ENCODE measurements at places on chromosomes 7 and 10. TPM values are rescaled to one million over a fixed set of nuclear protein-coding genes. Genes with fewer than 3 reads are reported as not detected.

The OR6B1 gene
- not detected for total RNA-seq

DNA sequence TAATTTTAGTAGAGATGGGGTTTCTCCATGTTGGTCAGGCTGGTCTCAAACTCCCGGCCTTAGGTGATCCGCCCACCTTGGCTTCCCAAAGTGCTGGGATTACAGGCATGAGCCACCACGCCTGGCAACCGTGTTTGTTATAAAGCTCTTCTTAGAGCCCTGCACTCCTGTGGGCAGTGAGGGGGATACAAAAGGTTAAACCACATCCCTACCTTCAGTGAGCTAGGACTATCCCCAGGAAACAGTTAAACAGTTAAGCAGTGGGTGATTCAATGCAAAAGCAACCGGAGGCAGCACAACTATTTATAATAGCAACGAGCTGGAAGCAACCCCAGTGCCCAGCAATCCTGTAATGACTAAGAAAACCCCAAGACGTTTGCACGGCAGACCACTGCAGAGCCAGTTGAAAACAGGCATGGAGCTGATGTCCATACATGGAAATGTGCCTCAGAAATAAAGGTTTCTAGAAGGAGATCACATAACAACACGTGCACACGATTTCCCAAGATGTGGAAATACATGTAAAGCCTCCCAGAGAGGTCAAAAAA lies 107.2 kb upstream of the LYZL2 start:
- H3K36me3 ChIP-seq = no peaks in the 10 kb centered on the region
- no peaks in the 10 kb centered on the region for H3K27me3 ChIP-seq
- no peaks in the 10 kb centered on the region for H3K4me1 ChIP-seq
- H3K4me3 ChIP-seq = no peak overlapping the region

DNA sequence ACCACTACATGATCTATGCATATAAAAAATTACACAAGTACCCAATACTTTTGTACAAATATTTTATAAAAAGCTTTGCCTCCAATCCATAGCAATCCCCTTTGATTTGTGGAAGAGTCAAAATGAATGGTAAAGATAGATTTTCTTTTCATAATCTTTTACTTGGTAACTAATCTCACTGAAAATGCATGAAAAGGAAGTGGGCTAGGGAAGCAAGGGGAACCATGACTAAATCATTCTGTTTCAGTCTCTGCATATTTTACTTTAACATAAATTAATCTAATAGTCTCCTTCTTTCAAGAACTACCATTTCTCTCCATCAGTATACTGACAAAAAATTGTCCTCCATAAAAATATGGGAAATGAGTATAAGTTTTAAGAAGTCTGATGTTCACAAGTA lies 96.9 kb downstream of the TES start:
- H3K27ac ChIP-seq = no peak overlapping the region
- DNase-seq = no peak
- H3K4me1 ChIP-seq = no peaks in the 10 kb centered on the region
- H3K36me3 ChIP-seq = no peaks in the 10 kb centered on the region
- H3K27me3 ChIP-seq = no peaks in the 10 kb centered on the region

- no peak overlapping the region for H3K27ac ChIP-seq
- no peaks in the 10 kb centered on the region for H3K4me1 ChIP-seq
- no peaks in the 10 kb centered on the region for H3K27me3 ChIP-seq
- H3K36me3 ChIP-seq = no peaks in the 10 kb centered on the region
These were observed 984.7 kb upstream of the CELF2 start for GRCh38 chr10:10032991-10033390.

GRCh38 chr7:73623798-73624668 lies at the start of gene MLXIPL:
Gene MLXIPL, minus strand, starts transcription at chr7:73624522. Its CDS starts 30 bp downstream, at chr7:73624492.
- no peaks in the 10 kb centered on the region for H3K4me1 ChIP-seq
- no peak within 1 kb of the TSS for H3K27ac ChIP-seq
- no peak within 1 kb of the TSS for H3K4me3 ChIP-seq
- no peaks in the 10 kb centered on the region for H3K36me3 ChIP-seq
- peak; percentile 34 for DNase-seq

Data from uterus (tissue), 4 donors.